Cardiac muscle cell (in vitro differentiated cells and primary cell): ENCODE measurements at places on chromosomes 3 and 15. TPM values are rescaled to one million over a fixed set of nuclear protein-coding genes. Genes with fewer than 3 reads are reported as not detected.

MTHFS gene
- total RNA-seq = 37.8 and 44.2 TPM in 2 replicates

SLC38A3 gene
- 9.5 and 14.7 TPM in 2 replicates for total RNA-seq

ISLR gene
- 1.6 and 4.1 TPM in 2 replicates for total RNA-seq

IL5RA gene
- total RNA-seq = 0.07 TPM in 1 of 2 replicates, not detected in the other

GYG1 gene
- total RNA-seq = 11.2 and 24.5 TPM in 2 replicates

SMCO1 gene
- total RNA-seq = 0.45 and 0.99 TPM in 2 replicates

PRSS50 gene
- 3.2 and 4.1 TPM in 2 replicates for total RNA-seq

NECTIN3 gene
- 18.2 and 22.8 TPM in 2 replicates for total RNA-seq

AHSG gene
- not detected in 2 replicates for total RNA-seq

DUOXA2 gene
- total RNA-seq = not detected in 2 replicates

MEGF11 gene
- 0.28 and 0.30 TPM in 2 replicates for total RNA-seq

GATM gene
- total RNA-seq = 50.0 and 76.5 TPM in 2 replicates

ANKRD28 gene
- 16.2 and 20.8 TPM in 2 replicates for total RNA-seq

GOLGA8T gene
- total RNA-seq = 0.99 and 2.1 TPM in 2 replicates

P2RY1 gene
- 4.6 and 4.8 TPM in 2 replicates for total RNA-seq

CCDC13 gene
- total RNA-seq = 1.5 and 3.3 TPM in 2 replicates
